ENCODE measurements at places on chromosomes 12 and 14.

GRCh38 chr14:64294672-64295413 is 672 bp upstream of the ESR2 start:
- DNase-seq = no peak

GRCh38 chr12:65670775-65671174 is 153.5 kb upstream of the HMGA2 start:
- no peak for DNase-seq

DNA sequence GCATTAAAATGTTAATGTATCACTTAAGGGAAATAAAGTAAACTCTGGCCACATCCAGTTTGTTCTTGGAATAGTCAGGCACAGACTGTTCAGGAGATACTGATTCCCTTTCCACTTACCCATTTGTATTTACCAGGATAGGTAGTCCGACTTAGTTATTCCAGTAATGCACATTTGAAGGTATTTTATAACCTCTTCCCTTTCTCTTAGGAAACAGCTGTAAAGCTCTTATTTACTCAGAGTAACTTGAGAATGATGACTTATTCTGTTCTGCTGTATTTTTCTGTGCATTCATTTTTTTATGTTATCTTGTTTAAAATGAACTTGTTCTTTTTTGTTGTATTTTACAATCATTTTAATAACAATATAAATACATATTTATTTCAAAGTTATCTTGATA is 78.0 kb downstream of the METTL25 start:
- DNase-seq = no peak

DNA sequence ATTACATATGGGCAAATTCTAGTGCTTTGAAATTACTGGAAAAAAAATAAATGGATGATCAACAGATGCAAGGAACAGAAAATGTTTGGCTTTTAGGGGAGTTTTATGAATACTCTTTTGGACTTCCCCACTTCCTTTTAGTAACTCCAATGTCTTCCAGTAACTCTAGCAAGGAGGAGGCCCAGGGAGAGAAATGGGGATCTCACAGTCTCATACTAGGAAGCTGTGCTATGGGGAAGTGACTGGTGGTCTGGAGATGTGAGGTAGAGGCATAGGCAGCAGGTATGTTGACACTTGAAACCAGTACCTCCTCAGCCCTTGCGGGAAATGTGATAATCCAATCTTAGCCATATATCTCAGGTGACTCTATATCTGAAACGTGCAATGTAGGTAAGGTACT is 68.1 kb downstream of the CRADD start:
- no peak for DNase-seq

DNA sequence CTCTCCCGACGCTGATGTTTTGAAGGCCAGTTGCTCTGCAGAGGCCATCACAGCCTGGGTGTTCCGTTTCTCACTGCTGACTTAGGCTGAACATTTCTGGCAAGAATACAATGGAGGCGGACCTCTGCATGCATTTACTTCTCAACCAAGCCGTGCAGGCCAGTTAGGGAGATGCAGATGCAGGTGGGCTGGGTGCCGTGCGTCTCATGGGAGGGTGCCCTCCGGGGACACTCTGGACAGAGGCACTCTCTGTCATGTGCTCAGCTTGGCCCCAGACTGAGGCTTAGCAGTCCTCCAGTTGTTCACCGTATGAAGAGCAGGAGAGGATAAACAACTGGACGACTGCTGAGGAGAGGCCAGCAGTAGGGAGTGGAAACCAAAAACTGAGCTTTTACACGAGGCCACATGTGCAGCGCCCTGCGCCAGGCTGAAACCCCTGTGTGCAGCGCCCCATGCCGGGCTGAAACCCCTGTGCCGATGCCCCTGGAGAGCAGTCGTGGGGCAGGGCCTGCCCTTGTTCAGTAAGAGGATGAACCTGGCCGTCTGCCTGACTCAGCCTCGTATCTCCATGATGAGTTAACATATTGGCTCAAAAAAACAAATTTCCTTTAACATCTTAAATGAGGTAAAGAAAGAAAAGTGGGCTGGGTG is 32.3 kb downstream of the DDX51 start:
- no peak for DNase-seq

GRCh38 chr14:93906341-93907329 is 20.5 kb upstream of the FAM181A start:
- no peak for DNase-seq

GRCh38 chr12:19120795-19121194 is 8.7 kb upstream of the PLEKHA5 start:
- DNase-seq = no peak

DNA sequence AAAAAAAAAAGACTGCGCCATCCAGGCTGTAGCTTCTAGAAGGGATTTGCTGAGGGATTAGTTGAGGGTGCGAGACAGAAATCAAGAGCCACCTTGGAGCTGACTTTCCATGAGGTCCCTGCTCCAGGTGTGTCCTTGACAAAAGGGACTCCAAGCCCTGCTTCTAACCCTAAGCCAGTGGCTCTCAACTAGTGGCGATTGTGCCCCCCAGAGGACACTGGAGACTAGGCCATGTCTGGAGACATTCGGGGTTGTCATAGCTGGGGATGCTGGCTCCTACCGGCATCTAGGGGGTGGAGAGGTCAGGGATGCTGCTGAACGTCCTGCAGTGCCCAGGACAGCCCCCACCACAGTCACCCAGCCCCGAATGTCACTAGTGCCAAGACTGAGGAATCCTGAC is 40.6 kb downstream of the SPRING1 start:
- no peak for DNase-seq

GRCh38 chr12:125983784-125984500 is 918.7 kb downstream of the AACS start:
- DNase-seq = no peak

- DNase-seq = no peak
These were observed 124.4 kb downstream of the SLC25A21 start for GRCh38 chr14:37047996-37048395.

GRCh38 chr14:105392131-105393090 is 5.9 kb upstream of the TEX22 start:
- DNase-seq = no peak

GRCh38 chr12:89252284-89252683 is 100.0 kb downstream of the DUSP6 start:
- no peak for DNase-seq

- DNase-seq = no peak
These were observed 1084.8 kb upstream of the ATXN7L3B start for GRCh38 chr12:73452672-73453469.

DNA sequence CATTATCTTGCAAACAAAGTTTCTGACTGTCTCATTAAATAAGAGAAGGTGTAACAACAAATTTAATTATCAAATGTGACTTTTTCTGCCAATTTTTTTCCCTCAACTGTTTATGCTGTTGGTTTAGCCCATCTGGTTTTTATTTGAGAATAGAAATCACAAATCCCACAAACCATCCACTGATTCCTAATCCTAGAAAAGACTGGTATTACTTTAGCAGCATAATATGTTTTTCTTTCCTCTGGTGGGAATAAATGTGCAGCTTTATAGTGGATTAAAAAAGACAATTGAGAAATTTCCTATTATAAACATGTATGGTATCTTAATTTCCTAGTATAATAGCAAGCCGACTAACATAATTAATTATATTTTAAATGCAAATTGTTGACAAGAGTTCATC is 257.9 kb upstream of the FOXN3 start:
- no peak for DNase-seq

DNA sequence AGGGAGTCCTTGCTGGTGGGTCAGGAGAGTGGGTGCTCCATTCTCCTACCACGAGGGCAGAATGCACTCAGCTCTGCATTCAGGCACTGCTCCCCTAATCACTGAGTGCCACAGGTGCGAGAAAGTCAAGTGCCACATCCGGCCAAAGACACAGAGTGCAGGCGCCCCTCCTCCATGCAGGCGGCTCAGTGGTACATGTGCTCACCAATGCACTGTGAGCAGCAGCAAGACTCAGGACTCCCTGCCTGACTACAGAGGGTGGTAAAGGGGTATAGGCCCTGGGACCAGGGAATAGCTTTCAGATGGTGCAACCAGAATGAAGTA is 32.9 kb downstream of the ZFYVE21 start:
- no peak for DNase-seq

DNA sequence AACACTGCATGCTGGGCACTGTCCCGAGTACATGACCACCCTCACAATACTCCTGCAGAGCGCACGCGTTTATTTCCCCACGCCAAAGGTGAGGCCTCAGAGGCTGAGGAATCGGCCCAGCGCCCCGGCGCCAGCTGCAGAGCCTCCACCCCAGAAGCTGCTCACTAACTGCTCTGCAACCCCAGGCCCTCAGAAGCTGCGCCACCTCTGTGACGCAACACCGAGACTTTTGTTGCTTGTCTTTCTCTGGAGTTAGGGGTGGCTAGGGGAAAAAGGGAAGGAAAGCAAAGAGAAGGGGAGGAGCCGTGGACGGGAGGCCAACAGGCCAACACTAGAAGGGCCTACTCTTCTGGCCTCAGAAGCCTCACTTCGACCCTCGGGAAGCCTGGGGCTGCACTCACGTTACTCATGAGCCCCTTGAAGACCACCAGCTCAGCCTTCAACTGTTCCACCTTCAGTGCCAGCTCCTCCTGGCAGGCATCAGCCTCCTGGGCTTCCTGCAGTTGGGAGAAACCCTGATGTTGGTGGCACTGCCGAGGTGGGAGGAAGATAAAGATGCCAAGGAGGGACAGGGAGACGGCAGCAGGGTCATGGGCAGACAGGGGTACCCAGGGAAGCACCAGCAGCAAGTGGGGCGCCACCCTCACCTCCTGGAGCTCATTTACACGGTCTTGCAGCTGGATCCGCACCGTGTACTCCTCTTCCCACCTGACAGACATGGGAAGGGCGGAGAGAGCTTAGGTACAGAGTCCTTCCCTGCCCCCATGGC is 5.4 kb downstream of the IFFO1 start:
- no peak for DNase-seq

DNA sequence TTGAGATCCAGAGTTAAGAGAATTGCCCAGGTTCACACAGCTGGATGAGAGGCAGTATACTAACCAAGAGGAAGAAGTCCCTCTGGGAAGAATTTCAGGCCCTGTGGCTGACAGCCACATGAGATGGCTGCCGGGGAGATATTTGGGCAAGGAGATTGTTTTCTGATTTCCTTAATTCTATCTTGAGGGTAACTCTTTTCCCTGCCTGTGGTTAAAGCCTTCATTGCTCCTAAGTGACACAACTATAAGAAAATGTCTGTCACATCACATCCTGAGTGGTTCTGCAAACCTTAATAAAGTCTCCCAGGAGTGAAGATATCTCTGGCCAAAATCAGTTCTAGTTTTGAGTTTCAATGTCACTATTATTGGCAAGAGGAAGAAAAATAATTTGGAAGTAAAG is 9.6 kb downstream of the ARHGDIB start:
- no peak for DNase-seq

DNA sequence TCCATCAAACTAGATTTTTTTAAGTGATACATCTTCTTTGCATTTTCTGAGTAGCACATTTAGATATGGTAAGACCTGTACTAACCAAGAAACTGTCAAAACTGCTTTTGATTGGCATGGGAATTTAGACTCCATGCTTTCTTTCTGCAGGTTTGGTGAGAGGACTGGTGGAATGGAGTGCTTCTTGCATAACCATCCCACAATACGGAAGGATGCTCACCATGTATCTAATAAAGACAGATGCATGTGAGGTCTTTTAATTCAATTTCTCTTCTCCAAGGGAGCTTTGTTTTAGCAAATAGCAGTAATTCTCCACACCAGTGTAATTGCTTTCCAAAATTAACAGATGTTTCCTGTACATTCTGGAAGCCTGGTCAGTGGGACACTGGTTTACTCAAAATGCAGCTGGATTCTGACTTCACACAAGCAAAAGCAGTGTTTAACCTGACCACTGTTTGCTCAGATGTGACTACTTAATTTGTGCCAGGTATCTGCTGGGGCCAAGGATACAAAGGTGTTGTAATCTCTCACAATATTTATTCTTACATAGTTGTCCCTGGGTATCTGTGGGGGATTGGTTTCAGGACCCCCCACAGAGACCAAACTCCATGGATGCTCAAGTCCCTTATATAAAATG is 26.1 kb downstream of the FGD6 start:
- DNase-seq = no peak

GRCh38 chr12:130698106-130698505 is 18.0 kb downstream of the RIMBP2 start:
- no peak for DNase-seq

DNA sequence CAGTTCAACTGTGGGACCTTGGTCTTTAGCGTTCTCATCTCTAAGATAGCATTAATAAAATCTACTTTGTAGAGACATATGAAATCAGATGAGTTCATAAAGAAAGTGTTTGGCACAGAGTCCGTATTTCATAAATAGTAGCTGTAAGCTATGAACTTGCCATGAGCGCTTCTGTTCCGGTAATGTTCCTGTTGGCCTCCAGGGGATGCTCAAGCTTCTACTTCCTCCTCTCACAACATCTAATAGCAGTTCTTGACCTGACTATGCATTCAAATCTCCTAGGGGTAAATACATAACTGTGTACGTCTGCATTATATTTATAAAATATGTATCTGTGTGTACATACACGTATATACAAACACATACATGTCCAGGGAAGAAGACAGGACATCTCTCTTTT is 288.2 kb upstream of the TMPO start:
- no peak for DNase-seq

GRCh38 chr12:80925237-80925636 is 12.5 kb downstream of the LIN7A start:
- no peak for DNase-seq

- DNase-seq = no peak
These were observed 216.7 kb downstream of the FOXG1 start for GRCh38 chr14:28983279-28983678.

DNA sequence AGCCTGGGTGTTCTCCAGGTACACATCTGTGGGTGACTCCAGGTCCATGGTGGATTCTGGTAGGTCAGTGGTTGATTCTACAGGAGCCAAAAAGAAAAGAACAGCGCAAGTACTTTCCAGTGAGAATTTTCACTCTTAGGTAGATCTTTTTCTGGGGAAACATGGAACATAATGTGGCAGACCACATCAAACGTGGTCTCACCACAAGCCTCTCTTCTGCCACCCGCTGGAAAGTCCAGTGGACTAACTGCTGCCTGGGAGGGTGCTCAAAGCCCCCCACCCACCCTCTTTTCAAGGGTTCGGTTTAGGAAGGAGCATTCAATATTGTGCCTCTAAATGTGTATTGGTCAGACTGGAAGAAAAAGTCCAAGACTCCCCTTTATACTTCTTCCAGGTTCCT is 36.1 kb upstream of the PRB2 start:
- DNase-seq = no peak

GRCh38 chr12:110269622-110270124 is 11.4 kb upstream of the ATP2A2 start:
- DNase-seq = no peak

DNA sequence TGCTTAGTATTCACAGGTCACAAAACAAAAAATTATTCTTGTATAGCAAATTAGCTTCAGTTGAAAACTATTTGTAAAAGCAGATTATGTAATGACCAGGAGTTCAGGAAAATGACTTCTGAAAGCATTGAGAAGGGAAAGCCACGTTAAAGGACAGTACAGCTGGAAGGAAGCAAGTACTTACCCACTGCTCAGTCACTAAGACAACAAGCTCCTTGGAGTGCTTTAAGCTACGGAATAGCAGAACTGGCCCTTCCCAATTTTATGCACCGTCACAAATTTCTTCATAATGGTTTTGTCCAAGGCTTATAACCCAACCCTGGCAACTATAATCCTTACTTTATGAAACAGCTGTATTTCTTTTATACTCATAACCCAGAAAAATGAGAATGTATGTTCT is 13.0 kb upstream of the SNAPC1 start:
- DNase-seq = no peak
